CD4-positive, alpha-beta T cell treated with Interleukin-2 at 100 ng/mL for 4 hours (primary cell): ENCODE measurements at places on chromosomes 3 and 15.

- DNase-seq, result no peak
Measured at GRCh38 chr3:88059380-88060170, 520 bp downstream of the ZNF654 start.

DNA sequence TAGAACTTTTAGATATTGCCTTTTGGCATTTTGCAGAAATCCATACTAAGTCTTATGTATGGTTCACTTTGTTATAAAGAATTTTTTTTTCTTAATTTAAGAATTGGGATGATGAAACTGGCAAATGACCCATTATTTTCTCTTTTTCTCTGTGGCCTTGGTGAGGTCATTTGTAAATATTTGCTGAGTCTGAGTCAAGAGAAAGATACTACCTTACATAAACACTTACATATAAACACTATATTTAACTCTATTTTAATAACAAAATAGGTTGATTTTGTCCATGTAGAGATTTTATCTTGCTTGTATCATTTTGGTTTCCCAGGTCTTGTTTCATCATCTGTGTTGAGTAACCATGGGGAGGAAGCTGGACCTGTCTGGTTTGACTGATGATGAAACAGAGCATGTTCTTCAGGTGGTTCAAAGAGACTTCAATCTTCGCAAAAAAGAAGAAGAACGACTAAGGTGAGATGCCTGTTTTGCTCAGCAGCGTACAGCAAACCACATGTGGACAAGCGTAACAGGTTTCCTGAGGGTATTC is 91.1 kb downstream of the MYRIP start:
- DNase-seq, result no peak

DNA sequence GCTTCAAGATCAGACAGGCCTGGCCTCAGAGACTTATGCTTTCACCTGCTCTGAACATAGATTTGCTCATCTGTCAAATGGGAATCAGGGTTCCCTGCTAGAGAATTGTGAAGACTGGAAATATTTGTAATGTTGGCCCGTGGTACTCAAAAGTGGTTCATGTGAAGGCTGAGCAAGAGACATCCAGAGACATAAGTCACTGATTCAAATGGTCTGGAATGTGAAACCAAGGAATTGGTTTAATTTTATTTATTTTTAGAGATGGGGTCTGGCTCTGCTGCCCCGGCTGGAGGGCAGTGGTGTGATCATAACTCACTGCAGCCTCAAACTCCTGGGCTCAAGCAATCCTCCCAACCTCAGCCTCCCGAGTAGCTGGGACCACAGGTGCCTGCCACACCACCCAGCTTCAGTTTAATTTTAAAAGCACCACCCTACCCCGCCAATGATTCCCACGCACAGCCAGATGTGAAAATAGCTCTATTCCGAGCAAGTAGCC is 60.1 kb downstream of the DAPK2 start:
- DNase-seq, result no peak

DNA sequence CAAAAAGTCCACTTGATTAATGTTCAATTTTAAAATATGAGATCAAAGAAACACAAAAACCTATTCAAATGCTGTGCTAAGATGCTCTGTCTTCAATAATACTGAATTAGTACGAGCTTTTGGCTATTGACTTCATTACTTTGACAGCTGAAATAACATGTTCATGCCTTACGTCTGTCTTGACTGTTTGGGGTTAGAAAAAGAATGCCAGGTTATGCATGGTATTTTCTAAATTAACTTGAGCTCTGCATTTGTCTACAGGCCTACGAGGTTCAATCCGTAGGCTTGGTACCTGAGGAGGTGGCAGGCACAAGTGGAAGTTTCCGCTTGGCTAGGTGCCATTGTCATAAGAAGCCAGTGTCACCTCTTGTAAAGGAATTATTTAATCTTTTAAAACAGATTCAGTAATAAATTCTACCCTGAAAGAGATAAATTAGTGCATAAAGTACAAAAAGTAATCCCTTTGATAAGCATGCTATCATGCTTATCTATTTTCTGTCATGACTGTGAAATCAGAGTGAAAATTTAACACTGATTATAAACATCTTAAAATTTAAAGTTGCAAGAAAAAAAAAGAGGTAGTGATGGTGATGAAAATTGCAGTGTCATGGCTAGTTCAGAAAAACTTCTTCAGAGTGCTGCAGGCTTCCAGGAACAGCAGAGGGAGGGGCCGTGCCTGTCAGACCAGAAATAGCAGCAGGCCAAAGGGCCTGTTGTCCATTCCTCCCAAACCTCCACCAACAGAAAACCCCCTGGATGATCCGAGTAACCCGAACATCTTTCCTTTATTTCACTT is 115.7 kb downstream of the ARRDC4 start:
- DNase-seq, result no peak

DNA sequence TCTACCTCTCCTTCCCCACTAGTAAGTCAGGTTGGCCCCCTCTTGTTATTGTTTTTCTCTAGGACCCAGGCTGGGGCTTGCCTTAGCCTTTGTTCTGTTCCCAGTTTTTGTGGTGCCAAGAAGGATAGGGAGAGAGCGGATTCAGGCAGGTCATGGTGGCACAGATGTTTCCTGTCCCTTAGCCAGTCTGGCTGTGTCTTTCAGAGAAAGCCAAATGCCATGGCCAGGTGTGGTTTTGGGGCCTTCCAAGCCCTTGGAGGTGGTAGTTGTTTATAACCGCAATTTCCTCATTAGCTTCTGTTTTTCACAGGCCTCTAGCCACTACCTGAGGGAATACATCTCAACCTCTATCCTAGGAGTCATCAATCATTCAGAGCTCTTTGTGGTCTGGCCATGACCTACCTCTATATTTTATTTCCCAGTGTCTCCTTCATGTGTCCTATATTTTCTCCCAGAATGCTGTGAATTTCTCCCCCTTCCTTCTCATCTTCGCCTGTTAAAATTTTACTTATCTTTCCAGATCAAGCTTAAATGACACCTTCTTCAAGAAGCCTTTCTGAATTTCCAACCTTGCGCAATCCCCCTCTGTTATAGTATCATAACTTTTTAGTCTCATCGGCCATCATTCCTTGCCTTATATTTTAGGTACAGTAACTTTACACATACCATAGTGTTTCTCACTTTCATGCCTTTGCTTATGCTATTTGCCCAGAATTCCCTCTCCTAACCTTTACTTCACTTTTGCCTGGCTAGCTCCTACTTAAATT is 38.2 kb downstream of the TIMP4 start:
- DNase-seq, result no peak

- no peak for DNase-seq
Measured at GRCh38 chr3:39021029-39021428, 30.7 kb downstream of the SCN11A start.

GRCh38 chr3:16174389-16174788 is at the start of gene GALNT15:
GALNT15 (plus strand) TSS chr3:16174680; CDS start chr3:16175152, 472 bp downstream.
- no peak for DNase-seq

- DNase-seq, result no peak
Measured at GRCh38 chr3:21357241-21357640, 393.8 kb downstream of the ZNF385D start.

- peak; percentile 45 for DNase-seq
Measured at GRCh38 chr15:97909291-97909891, 51.1 kb upstream of the ARRDC4 start.

DNA sequence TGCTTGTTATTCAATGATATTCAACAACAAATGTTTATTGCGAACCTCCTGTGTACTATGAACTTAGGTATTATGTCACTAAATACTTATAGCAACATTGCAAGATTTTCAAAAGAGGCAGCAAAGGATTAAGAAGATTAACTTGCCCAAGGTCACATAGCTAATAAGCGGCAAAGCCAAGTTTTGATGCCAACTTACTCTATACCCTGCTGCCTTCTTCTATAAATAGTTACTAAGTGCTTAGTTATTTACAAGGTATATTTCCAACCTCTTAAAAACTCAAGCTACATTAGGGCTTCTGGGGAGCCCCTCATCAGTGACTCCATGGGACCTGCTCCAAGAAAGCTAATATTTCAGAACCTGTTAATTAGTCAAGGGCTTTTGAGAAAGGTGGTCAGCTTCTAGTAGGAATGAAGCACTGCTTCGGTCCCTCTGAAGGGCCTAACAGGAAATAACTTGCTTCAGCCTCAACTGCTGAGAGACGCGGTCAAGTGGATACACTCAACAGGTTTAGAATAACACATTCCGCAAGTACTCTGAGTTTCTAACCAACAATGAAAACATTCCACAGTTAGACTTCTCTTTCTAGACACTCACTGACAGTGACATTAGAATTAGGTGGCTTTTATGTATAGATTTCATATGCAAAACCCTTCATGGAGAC is 125.5 kb downstream of the DGKG start:
- DNase-seq, result no peak

DNA sequence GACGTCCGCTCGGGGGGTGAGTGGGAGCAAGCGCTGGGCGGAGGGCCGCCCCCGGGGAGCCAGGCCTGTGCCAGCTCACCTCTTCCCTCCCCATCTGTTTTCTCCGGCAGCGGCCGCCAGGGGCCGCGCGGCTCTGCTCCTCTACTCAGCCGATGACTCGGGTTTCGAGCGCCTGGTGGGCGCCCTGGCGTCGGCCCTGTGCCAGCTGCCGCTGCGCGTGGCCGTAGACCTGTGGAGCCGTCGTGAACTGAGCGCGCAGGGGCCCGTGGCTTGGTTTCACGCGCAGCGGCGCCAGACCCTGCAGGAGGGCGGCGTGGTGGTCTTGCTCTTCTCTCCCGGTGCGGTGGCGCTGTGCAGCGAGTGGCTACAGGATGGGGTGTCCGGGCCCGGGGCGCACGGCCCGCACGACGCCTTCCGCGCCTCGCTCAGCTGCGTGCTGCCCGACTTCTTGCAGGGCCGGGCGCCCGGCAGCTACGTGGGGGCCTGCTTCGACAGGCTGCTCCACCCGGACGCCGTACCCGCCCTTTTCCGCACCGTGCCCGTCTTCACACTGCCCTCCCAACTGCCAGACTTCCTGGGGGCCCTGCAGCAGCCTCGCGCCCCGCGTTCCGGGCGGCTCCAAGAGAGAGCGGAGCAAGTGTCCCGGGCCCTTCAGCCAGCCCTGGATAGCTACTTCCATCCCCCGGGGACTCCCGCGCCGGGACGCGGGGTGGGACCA is 632 bp upstream of the CRELD1 start:
- peak; percentile 90 for DNase-seq

- no peak for DNase-seq
Measured at GRCh38 chr3:105996781-105997180, 128.0 kb upstream of the CBLB start.
